Stimulated activated CD4-positive, alpha-beta T cell treated with anti-CD3 and anti-CD28 coated beads, Interleukin-1b, Interleukin-23, amount 100 ng/mL, for 48 hours (primary cell): ENCODE measurements at places on chromosomes 6 and 20.

DNA sequence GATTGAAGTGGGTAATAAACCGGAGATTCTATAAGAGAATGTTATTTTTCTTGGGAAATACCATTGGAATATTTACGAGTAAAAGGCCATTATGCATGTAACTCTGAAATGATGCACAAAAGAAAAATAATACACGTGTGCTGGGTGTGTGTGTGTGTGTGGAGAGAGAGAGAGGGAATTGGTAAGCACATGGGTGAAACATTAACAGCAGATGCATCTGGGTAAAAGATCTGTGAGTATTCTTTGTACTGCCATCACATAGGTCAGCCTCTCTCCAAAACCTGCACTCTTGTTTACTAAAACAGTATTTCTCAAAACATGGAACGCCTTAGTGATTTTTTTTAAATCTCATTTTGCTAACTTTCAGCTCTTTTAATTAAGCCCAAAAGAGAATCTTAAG, 28.9 kb downstream of the EYA2 start:
- DNase-seq = no peak

GRCh38 chr6:170130771-170131241, 160.1 kb downstream of the DLL1 start:
- DNase-seq = no peak

DNA sequence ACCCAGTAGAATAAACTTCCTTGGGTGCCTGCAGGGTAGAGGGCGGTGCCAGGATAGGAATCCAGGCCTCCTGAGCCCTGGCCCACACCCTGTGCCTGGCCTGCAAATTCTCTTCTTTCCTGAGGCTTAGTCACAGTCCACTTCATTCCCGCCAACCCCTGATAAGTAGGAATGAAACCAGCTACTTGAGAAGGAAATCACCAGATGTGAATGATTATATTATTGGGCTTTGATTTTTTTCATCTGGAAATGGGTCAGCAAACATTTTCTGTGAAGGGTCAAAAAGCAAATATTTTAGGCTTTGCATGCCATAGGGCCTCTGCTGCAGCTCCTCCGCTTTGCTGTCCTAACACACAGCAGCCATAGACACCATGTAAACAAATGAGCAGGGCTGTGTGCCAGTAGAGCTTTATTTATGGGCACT, 50.2 kb downstream of the STK35 start:
- DNase-seq = no peak

- DNase-seq = no peak
Measured at GRCh38 chr6:130557481-130558112, 191.8 kb downstream of the TMEM200A start.

DNA sequence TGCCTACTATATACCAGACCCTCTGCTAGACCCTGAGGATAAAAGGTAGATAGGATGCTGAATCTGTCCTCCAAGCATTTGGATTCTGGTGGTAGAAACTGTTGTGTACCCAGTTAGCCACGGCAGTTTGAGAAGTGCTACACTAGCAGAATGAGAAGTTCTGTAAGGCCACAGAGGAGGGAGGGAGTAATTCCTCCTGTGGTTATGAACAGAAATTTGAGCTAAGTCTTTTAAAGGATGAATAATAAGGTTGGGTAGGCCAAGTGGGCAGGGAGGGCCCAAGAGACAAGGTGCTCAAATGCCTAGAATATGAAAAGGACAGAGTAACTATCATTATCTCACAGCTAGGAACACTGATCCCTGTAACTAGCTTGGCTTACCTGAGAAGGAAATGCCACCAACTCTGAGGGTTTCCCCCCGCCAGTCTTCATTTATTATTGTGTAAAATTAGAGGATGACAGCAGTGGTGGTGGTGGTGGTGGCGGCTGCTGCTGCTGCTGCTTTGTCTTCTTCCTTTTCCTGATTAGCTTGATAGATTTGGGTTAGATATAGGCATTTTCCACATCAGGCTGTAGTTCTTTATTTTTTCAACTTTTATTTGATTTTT, 243.3 kb downstream of the PRL start:
- no peak for DNase-seq
